ENCODE measurements at places on chromosomes 7 and 10.
A peak's percentile ranks its signal among the peaks of the same experiment; 100 is the strongest.

DNA sequence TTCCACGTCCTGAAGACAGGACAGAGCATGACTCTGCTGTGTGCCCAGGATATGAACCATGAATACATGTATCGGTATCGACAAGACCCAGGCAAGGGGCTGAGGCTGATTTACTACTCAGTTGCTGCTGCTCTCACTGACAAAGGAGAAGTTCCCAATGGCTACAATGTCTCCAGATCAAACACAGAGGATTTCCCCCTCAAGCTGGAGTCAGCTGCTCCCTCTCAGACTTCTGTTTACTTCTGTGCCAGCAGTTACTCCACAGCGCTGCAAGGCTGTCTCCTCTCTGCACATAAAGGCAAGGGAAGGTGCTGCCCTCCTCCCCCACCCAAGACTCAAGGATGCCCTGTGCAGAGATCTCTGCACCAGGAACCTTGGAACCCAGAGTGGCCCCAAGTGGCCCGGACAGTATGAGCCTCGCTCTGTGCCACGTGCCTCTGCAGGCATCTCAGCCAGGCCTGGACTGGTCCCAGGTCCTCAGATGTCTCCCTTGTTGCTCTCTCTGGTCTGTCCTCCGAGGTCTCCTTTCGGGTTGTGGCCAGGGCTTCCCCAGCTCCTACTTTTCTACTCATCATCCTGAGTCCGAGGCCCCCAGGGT is 230.3 kb upstream of the PRSS58 start:
- DNase-seq = no peak

DNA sequence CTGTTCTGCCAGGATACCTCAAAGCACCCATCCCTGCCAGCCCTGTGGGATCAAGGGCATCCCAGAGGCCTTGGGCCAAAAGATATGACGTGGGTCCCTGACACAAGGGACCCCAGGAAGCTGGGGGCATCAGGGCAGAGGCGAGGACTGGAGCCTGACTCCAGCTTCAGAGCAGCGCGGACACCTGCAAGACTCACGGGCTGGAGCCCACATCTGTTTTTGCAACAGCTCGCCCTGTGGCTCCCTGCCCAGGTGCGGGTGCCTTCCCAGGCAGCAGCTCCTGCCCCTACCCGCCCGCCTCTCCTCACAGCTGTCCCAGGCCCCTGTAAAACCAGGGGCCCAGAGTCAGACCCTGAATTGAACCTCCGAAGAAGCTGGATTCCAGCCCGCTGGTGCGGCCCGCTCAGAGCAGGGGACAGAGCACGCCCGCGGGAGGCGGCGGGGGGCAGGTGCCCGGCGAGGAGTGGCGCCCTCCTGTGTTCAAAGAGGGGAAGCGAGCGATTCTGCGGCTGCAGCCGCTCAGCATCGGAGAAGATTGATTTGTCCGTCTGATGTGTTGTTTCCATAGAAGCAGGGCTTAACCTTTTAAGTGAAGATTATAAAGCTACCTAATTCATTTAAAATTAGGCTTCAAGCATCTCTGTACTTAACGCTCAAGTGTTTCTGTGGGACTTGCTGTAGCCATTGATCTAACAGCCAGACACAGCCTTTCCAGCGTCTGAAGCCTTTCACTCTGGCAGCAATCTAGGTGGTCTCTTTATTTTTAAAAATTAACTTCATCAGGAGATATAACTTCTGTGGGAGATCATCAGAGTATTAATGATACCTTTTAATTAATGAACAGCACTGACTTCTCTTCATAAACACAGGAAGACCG is 88.4 kb downstream of the BEND7 start:
- peak; percentile 16 for DNase-seq

- no peak for DNase-seq
These were observed 5.5 kb upstream of the MNX1 start for GRCh38 chr7:157016024-157016351.

DNA sequence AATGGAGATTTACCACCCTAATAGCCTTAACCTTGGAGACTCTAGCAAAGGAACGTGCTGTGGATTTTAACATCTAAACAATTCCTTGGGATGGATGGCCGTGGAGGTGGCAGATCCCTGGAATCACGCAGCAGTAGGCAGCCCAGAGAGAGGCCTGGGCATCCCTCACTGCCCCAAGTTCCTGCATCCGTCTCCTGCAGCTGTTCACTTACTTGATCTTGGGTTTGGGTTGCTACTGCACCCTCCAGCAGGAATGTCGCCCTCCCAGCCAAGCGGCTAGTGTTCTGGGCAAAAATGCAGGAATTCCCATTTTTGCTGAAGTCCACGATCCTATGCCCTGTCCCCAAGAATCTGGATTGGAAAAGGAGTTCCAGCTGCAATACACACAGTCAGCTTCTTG is 166.7 kb upstream of the SH2B2 start:
- DNase-seq = no peak

GRCh38 chr10:15267496-15267895 is 99.0 kb upstream of the NMT2 start:
- no peak for DNase-seq

DNA sequence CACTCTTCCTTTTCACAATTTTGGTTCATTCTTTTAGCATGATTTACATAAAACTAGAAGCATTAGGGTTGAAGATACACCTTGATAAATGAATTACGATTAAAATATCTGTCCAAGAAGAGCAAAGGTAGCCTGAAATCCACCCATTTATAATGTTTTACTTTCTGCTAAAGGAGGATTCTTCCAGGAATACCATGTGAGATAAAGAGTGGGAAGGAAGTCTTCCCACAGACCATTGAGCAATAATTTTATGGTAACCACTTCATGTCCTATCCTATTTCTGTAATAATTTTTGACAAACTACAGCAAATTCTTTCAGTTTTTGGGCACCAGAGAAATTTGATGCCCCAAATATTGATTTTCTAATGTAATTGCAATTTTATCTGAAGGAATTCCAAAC is 150.6 kb upstream of the STEAP4 start:
- DNase-seq = no peak

DNA sequence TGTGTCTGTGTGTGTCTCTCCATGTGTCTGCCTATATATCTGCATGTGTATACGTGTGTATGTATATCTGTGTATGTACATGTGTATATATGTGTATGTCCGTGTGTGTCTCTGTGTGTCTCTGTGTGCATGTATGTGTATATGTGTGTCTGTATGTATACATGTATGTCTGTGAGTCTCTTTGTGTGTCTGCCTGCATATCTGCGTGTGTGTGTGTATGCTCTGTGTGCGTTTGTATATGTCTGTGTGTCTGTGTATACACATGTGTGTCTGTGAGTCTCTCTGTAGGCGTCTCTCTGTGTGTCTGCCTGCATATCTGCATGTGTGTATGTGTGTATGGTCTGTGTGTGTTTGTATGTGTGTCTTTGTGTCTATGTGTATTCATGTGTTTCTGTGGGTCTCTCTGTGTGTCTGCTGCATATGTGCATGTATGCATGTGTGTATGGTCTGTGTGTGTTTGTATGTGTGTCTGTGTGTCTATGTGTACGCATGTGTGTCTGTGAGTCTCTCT is 23.7 kb upstream of the KLF6 start:
- no peak for DNase-seq

DNA sequence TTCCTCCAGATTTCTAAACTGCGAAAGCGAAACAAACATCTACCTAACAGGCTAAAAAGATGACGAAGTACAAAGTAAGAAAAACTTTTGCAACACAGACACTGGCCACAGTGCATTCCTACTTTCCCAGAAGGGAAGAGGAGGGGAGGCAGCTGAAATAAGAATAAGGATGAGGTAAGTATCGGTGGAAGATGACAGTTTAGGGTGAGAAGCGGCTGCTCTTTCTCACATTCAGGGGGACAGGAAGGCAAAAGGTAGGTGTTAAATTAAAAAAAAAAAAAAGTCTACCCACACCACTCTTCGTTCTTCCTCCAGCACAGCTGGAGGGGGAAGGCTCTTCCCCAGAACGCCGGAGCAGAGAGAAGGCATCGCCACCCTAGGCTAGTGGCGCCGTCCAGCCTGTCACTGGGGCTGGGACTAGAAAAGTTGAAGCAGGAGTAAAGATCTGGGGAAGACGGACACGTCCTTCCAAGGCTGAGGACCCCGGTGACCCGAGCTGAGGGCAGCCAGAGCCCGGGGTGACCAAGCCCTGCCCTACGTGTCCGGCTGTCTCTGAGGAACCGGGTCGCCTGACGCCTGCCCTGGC is 846 bp downstream of the DNAJC1 start:
- no peak for DNase-seq

DNA sequence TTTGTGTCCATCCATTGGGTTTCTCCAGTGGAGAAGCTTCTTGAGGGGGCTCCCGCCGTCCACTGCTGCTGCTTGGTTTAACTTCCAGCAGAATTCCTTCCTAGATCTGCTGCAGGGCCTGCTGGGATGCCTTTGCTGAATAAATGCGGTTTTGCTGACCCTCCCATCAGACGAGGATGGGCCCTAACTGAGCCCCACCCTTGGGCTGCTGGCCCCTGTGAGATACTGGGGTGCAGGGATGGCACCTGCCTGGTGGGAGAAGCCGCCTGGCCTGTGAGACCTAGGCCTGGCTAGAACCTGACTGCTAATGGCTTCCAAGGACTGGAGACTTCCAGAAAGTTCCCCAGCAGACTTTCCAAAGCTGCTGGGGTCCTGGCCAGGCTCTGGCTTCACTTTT is 43.8 kb downstream of the ZNF467 start:
- no peak for DNase-seq

DNA sequence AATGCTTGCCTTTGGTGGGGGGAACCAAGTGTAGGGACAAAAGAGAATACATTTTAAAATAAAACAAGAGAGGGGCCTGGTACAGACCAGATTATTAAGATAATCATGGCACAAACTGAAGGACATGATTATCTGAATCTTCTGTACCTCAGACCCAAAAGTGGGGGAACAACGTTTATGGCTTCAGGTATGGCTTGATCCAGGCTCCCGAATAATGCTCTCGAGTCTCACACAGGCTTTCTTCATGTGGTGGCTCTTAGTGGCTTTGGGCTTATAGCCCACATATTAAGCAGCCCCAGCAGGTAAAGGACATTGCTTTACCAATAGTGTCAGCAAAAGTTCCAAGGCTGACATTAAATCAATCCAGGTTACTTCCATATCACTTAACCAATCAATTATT is 106.8 kb upstream of the FOXK1 start:
- no peak for DNase-seq

- peak; percentile 88 for DNase-seq
These were observed 279.2 kb downstream of the PRPF18 start for GRCh38 chr10:13865758-13866491.

DNA sequence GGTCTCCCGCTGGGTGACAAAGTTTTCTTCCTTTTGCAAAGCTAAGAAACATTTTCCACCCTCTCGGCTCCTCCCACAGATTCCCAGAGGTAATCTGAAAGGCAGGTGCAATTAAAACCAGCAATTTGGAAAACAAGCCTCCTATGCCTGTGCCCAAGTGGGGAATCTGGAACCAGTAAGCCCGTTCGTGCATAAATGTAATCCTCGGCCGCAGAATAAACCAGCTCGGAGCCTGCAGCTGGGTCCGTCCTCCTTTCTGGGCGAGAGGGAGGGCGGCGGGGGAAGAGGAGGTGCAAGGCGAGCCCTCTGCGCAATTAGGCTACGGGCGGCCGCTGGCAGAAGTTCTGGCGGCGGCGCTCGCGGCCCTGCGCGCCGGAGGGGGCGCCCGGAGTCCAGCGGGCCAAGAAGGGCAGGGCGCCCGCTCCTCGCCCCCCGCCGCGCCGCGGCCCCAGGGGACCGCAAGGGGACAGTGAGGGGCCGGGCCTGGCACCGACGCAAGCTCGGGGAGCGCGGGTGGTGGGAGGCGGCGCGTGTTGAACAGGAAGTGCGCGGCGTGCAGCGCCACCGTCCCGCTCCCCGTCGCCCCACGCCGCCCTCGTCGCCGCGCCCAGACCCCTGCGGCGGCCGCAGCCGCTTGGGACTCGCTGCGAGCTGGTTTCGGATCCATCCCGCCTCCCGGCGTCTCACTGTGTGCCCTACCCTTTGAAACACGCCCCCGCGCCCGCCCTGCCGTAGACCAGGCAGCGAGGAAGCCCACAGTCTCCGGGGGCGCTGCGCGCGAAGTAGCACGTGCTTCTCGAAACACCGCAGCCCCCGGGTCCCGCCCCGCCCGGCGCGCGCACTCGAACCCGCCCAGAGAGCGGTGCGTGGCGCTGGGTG is at the start of gene PRKAG2:
PRKAG2 (minus strand) TSS at position 217 of the 879 bp plus-strand sequence. CDS start 495 bp downstream, outside the sequence.
- peak; percentile 43 for DNase-seq

- peak; percentile 85 for DNase-seq
These were observed 180.6 kb downstream of the SEMA3E start for GRCh38 chr7:83468251-83468739.

DNA sequence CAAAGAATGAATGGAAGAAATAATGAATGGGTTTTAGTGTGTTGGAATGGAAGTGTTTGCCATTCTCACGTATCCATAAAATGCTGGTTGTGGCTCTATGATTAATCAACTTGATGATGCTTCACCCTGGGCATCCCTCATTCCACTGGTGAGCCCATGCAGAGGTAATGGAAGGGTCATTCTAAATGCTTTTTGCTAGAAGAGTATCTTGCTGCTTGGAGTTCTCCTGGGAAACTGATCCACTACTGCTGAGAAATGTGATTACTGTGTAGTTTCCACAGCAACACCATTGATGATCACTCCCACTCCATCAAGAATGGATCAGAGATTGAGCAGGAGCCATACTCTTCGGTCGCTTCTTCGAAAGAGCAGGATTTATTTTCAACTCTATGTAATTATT is 101.6 kb downstream of the ARL5B start:
- no peak for DNase-seq

- DNase-seq = peak; percentile 12
These were observed 34.3 kb downstream of the ABLIM1 start for GRCh38 chr10:114623661-114624294.

DNA sequence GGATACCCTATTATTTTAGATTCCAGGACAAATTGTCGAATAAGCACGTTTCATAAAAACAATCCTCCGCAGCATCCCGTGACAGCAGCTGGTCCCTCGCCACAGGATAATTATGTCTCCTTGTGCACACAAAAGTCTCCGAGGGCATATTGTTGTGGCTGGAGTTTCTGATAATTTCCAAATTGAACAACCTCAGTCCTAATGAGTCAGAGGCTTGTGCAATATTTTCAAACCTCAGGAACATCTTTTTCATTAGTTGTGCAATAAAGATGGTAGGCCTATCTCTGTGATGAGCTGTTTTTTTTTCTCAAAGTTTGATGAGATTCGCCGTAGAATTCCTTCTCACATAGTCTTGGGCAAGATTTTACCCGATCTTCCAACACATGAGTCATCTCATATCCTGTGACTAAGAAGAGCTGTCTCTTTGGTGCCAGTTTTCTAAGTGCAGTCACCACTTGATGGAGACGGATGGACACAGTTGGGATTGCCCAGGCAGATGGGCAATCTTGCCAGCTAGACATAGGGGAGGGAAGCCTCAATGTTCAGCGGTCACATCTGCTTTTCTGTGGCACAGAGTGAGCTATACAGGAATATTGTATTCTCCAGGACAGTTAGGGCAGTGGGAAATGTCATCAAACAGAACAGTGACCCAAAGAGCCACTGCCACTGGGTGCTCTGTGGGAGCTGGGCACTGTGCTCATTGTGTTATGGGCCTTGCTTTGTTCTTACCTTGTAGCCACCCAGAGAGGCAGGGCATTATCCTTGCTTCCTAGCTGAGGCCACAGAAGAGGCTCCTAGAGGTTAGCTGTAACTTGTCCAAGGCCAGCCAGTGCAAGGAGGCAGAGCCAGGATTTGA is 7.8 kb downstream of the HTRA1 start:
- DNase-seq = peak; percentile 90

Measured in SW 1271 (cell line).